ENCODE measurements at places on chromosomes 16 and 17.
A peak's percentile ranks its signal among the peaks of the same experiment; 100 is the strongest.

- DNase-seq: no peak
These were observed 16.7 kb upstream of the IRF8 start for GRCh38 chr16:85882181-85882810.

- DNase-seq: no peak
These were observed 2.8 kb downstream of the OMG start for GRCh38 chr17:31294231-31294630.

DNA sequence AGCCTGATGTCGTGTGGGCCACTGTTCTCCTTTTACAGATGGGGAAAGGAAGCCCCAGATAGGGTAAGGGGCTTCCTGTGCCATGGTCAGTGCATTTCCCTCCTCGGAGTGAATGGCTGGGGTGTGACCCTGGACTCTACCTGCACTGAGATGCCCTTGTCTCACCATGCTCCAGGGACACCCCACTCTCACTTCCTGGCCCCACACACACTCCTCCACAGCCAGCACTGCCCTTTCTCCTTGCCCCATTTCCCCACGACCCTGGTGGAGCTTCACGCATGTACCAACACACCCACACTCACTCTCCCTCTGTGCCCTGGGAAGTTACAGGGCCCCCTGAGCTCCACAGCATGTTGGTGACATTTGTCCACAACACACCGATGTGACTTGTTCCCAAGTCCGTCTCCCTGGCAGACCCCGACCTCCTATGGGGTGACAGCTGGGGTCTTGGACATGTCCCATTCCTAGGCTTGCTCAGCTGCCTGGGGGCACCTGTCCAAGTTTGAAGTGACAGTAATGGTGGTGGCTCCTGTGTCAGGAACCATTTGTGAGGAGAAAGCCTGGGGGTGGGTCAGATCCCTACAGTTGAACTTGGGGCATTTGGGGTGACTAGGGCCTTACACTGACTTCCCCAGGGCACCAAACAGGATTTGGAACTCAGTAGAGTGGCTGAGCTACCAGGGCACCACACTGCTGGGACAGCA, 47.4 kb downstream of the PECAM1 start:
- DNase-seq: no peak

DNA sequence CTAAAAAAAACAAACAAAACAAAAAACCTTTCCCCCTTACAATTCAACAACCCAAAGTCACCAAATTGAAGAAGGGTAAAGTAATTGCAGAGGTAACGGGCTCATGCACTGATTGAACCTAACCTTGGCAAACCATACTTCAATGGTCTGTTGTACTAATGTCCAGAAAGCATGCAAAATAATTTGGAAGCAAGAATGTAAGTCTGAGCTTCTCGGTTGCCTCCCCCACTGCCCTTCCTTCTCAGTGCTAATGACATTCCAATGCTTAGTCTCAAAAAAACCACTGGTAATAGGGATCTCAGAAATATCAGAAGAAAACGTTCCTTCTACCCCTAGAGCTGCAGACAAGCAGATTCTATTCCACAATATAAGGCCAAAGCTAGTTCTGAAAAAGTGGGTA, 15.8 kb downstream of the KRABD2 start:
- no peak for DNase-seq

DNA sequence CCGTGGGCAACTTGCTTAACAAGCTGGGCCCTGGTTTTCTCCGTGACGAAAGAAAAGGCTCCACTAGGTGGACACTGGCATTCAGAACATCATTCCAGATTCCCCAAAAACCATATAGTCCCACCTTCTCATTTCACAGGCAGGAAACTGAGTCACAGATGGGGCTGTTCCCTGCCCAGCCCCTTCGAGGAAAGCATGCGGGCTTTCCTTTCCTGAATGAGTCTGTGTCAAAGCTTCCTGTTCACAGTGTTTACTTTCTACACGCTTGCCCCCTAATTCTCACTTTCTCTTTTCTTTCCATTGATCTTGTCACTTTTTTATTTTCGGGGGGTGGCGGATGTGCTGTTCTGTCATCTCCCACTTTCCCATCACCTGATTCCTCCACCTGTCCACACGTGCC, 10.3 kb upstream of the LGALS9 start:
- DNase-seq: no peak

DNA sequence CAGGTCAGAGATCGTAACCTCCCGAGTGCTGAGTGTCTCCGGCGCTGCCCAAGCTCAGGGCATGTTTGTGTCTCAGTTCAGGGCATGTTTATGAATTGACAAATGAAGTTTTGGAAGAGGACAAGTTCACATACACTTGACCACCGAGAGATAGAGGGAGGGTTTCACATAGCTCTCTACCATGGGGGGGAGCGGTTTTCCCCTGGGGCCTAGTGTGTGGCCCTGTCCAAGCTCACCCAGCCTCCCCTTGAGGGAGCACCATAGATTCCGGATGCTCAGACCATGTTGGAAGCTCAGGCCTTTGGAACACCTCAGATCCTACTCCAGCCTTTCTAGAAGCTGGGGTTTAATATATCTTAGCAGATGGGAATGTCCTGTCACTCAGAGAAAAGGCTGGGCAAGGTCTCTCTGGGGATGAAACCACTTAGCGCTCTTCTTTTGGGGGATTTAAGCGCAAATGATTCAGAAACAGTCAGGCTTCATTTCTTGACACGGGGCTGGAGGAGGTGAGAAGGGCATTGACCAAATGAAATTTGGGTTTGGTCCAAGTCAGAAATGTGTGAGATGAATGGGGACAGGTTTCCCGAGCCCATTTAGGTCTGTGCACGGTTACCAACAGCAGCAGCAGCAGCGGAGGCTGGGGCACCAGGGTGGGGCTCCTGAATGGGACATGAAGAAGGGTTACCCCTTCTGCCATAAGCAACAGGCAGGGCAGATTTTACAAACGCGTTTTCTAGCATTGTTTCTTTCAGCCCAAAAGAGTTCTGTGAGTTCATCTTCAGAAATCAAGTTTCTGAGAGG, 96.6 kb downstream of the METRNL start:
- no peak for DNase-seq

DNA sequence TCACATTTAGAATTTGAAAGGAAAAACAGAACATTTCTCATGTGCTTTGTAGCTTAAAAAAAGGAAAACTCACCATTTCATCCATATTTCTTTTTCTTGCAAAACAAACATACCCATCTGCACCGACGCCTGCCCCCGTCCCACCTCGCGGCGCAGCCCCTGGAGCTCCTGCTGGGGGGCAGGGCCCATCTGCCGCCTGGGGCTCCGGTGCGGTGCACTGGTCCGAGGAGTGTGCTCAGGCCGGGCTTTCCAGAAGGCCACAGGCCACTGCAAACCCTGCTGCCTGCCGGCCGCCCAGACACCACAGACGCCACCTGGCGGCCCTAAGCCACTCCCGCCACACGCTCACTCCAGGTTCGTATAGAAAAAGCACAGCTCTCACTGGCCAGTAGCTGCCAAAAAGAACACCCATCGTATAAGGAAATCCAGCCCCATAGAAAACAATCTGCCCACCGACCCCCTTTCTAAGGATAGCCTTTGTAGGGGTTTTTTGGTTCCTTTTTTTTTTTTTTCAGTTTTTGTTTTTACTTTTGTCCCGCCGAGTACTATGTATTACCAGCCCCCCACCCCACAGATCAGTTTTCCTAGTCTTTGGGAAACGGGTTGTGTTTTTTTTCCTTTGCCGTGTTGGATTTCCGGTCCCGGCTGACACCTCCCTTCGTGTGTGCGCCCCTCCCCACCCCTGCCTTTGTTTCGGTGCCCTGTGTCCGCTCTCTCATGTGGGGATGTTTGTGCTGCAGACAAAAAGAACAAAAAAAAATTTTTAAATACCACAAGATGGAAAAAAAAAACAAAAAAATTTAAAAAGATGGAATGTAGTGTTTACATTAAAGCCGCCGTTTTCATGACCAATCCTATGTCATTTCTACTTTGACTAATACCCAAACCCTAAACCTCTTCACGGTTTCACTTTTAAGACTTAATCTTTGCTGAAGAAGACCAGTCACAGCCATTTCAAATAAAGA, 68.8 kb downstream of the AMFR start:
- peak; percentile 83 for DNase-seq

- DNase-seq: no peak
These were observed 315.6 kb downstream of the SEC14L1 start for GRCh38 chr17:77456271-77456950.

- DNase-seq: no peak
These were observed 4.5 kb upstream of the PPY start for GRCh38 chr17:43946781-43947180.

Measured in fibroblast of the aortic adventitia (primary cell).